ENCODE measurements at places on chromosomes 2 and 18. TPM values are rescaled to one million over a fixed set of nuclear protein-coding genes. Genes with fewer than 3 reads are reported as not detected.

Gene TFPI
- polyA plus RNA-seq: 41.3 TPM

Gene ZC3H6
- polyA plus RNA-seq: 9.6 TPM

DNA sequence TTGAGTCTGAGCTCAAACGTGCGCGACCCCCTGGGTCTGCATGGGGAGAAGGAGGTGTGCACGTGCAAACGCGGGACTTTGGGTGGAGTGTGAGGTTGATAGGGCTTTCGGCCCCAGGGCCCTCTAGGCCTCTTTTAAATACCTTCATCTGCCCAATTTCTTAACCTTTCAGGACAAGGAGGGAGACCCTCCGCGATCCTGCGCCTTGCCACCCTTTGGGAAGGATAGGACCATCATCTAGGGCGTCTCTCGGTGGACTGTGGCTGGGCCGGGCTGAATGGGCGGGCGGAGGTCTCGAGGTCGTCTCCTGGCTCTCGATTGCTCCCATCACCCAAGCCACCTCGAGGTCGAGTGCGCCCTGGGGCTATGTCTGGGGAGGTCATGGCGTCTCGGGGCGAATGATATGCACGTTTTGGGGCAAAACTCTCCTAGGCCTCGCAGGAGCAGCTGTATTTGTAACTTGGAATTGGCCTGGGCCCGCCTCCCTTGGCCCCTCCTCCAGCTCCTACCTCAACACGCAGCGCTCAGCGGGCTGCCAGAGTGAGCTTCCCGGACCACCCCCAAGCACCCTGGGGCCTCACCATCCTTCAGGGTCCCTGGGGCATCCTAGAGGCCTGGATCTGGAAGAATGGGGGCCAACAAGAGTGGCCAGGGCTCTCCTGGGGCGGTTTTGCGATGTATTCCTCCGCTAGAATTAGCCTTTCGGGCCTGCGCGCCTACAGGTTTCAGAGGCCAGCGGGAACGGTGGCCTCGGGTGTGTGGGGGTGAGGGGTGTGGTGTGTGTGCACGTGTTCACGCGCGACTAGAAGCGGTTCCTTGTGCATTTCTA, 8.7 kb upstream of the SIX3 start:
- no peak for DNase-seq

DNA sequence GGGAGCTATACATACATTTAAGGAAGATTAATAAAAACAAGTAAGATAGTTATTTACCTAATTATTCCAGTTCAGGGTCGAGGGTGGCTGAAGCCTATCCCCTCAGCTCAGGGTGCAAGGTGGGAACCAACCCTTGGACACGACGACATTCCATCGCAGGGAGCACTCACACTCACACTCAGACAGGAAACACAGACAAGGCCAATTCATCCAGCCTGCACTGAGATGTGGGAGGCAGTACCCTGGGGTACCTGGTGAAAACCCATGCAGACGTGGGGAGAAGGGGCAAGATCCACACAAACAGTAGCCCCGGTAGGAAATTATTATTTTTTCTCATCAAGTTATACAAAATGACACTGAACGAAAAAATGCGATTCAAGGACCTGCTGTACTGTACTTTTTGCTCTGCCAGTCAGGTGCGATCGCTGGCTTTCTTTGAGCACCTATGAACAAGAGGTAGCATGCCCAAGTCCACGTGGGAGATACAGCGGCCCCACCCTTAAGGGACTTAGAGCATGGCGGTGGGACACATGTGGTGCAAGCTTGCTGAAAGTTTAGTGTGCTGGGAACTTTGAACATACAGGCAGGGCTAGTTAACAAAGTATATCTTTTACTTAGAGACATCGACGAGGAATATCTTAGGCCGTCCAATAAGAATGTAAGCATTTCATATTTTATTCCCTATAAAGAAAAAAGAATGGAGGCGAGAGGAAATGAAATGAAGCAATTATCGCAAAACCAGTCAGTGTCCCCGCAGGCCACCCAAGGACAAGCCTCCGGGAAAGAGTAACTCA, 624 bp downstream of the METTL8 start:
- no peak for DNase-seq

Gene C2orf66
- 0.29 TPM for polyA plus RNA-seq

GRCh38 chr2:1104364-1104763, 153.7 kb downstream of the SNTG2 start:
- DNase-seq: no peak

- no peak for DNase-seq
Observed at GRCh38 chr2:6203291-6203959, 511.2 kb downstream of the SOX11 start.

- no peak for DNase-seq
Observed at GRCh38 chr2:55916473-55917049, 7.0 kb downstream of the EFEMP1 start.

Measured in right renal cortex interstitium (tissue), 3 donors.